ENCODE measurements at places on chromosomes 3 and 15.

- no peak for DNase-seq
These were observed 1.5 kb upstream of the RBM15B start for GRCh38 chr3:51389423-51390183.

DNA sequence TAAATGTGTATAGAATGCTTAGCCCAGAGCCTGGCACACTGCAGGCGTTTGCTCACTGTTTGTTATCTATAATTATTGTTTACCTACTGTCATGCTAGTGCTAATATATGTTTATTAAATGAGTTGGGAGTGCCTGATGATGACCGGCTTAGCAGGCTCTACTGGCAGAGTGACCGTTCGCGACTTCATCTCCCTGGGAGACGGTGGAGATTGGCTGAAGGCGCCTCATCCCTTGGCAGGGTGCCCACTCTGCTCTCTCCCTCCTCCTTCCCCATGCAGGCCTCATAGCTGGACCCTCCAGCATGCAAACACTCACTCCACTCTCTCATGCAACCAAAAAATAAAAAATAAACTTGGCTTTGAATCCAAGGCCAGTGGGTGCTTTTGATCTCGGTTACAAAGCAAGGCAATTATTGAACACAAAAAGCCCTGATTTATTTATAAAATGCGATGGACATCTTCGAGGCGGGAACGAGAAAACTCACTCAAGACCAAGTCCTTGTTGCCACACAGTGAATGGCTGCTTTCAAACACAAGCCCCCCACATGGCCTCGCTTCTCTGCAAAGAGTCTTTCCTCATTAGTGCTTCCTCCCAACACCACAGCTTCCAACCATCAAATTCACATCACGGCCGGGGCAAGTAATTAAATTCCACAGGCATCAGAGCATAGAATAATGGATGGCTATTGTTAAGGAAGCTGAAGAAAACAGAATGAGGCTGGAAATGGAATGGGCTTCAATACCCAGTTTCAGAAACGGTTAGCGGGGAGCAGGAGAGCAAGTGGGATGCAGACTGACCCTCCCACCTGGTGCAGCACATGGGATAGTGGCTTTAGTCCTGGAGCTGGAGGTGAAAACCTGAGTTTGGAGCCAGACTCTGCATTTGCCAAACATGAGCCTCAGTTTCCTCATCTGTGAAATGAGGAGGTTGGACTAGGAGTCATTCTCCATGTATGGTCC lies 135.7 kb upstream of the RAD18 start:
- no peak for DNase-seq

- DNase-seq: no peak
These were observed 602.8 kb downstream of the FOXP1 start for GRCh38 chr3:70980646-70981170.

GRCh38 chr3:127419182-127419581 lies 131.3 kb upstream of the PRR20G start:
- DNase-seq: no peak

DNA sequence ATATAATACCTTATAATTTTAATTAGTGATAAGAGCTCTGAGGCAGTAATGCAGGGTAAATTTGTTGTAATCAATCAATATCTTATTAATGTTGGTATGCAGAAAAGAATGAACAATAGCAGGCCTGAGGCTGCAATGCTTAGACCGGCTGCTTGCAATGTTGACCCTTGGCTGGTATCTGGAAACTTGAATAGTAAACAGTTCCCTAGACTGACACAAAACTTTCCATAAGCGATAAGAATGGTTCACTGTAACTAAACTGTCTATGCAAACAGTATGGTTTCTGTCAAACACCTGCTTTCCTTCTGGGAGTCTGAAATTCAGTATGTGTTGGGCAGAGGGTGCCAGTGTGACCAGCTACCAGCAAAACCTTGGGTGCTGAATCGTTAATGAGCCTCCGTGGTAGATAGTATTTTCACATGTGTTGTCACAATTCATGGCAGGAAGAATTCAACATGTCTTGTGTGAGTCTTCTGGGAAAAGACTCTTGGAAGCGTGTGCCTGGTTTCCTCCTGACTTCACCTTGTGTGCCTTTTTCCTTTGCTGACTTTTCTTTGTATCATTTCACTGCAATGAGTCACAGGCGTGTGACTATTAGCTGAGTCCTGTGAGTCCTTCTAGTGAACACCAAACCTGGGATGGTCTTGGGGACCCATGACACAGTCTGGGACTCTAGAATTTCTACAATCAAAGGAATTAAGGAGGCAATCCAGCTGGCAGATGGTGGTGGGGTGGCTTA lies 30.7 kb upstream of the CLRN1 start:
- no peak for DNase-seq

DNA sequence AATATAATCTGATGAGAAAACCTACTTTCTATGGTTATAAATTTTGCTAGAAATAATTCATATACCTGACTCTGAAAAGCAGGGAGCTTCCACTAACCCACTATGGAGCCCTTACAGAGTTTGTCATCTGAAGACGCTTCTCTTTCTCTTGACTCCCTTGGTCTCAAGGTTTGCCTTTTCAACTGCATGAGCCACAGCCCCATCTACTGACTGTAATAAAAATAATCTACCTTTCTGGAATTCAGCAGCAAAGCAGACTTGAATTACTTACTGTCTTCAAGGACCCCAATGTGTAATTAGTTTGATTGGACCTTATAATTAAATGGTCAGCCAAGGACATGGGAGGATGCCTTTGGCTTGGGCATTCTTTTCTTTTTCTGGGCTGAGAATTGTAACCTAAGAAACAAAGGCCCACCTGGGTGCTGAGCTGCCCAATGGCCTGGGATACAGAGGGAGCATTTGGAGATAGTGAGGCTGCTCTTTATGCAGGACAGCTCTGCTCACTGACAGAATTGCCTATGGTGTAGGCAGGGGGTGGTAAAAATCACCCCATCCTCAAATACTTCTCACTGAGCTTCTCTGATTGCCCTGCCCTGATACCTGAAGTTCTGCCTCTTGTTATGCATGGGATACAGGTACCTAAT lies 178.6 kb upstream of the TRIM42 start:
- no peak for DNase-seq

Measured in NCI-H1436 treated with DMSO at 0.1 percent for 48 hours (cell line).